ENCODE measurements at places on chromosomes 11 and 22.

- no peak for DNase-seq
Measured at GRCh38 chr11:134888821-134889220, 476.8 kb upstream of the B3GAT1 start.

DNA sequence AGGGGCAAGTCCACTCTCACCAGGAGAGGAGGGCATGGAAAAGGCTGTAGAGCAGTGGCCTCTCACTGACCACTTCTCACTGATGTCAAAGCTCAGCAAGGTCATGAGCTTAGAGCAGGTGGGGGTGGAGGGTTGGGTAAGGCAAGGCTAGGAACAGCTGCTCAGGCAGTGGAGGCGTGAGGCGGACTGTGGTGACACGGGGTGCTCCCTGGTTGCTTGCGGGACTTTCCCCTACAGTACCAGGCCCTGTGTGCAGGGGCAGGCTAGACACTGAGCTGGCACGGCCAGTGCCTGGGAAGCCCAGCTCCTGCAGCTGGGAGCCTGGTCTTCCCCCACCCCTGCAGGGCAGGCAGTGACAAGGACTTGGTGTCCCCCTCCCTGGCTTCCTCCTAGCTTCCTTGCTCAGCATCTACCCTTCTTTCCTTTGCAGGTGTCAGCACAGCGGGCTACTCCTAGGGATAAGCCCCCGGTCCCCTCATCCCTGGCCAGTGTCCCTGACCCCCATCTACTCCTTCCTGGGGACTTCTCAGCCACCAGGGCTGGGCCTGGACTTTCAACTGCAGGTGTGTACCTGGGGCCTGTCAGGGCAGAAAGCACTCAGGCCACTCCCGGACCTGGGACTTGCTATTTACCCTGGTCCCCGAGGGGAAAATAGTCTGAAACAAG is 45.6 kb downstream of the PISD start:
- no peak for DNase-seq

DNA sequence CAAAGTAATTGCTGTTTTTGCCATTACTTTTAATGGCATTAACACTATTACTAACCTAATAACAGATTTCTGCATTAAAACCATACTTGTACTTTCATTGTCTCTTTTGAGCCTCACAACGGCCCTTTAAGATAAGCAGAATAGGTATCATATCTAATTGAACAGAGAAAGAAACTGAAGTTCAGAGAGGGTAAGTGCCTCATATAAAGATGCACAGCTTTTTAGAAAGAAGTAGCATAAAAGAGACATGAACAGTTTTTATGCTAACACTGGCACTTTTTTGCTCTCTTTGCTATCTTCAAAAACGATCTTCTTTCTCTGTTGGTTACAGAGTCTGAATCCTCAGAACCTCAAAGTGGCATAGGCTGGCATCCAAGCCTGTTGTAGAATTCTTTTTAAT is 102.9 kb upstream of the OR5AK2 start:
- no peak for DNase-seq

- DNase-seq = no peak
Measured at GRCh38 chr11:19512618-19513017, 200.0 kb upstream of the NAV2 start.

- DNase-seq = no peak
Measured at GRCh38 chr11:92830377-92831155, 138.9 kb upstream of the MTNR1B start.

GRCh38 chr11:45848654-45849081 is 1.4 kb downstream of the CRY2 start:
- no peak for DNase-seq

DNA sequence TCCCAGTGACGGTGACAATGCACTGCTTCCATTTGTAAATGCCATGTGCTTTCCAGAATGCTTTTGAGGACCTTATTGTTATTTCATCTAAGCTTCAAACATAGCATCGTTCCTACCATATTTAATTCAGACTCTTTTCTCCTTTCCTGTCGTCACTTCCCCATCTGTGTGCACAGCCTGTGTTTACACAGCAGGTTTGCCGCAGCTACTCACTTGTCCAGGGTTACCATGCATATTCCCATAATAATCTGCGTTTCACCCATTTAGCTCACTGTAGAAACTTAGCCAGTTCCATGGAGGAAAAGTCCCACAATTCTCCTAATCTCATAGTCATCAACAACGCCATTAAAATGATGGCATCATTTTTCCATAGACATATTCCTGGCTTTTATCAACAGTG is 48.0 kb downstream of the FLI1 start:
- no peak for DNase-seq

- DNase-seq = no peak
Measured at GRCh38 chr11:45091563-45092403, 54.7 kb upstream of the PRDM11 start.

GRCh38 chr11:18743900-18744514 is 18.0 kb upstream of the IGSF22 start:
- no peak for DNase-seq

DNA sequence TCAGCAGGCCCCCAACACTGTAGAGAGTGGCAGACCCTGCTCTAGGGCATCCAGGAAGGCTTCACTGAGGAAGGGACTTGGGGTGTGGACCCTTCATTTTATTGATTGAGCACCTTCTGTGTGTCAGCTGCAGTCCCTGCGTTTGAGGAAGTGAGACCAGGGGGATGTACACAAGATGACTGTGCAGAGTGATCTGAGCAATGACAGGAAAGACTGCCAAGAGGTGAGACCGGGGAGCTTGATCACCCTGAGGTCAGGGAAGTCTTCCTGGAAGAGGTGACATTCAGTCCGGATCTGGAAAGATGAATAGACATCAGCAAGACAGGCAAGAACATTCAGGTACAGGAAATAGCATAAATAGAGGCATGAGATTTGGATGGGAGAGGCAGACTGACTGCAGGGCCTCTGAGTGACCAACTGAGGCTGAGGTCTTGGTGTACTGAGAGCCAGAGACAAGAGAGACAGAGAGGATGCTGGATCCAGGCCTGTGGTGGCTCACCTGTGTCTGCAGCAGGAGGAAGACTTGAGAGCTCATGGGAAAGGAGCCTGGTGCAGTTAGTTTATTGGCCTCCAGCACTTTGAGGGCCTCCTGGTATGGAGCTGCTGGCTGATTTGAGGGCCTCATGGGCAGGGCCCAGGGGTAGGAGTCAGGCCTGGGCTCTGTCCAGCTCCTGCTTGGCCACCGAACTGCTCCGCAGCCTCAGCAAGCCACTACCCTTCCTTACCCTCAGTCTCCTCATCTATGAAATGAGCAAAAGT is 5.2 kb downstream of the DGAT2 start:
- DNase-seq = no peak

DNA sequence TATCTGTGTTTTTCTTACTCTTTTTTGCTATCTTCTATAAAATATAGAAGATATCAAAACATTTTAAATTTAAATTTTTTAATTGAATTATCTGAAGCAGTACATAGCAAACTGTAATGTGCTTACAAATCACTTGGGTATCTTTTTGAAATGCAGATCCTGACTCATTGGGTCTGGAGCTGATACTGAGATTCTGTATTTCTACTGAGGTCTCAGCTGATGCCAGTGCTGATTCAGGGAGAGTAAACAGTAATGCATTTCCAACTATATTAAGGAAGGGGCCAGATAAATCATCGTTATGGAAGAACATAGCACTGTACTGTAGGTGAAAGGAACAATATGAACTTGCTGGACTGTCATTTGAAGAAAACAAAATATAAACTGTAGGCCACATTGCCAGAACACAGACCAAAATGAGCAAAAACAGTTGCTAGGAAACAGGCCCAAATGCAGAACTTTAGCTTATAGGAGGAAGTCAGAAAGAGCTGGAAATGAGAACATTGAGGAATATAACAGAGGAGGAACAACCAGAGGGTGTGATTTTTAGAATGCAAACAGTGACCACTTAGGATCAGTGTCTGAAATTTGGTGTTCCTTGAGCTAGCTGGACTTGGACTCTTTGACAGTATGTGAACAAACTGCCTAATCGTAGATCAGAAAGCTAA is 3.3 kb downstream of the ARL14EP start:
- no peak for DNase-seq

DNA sequence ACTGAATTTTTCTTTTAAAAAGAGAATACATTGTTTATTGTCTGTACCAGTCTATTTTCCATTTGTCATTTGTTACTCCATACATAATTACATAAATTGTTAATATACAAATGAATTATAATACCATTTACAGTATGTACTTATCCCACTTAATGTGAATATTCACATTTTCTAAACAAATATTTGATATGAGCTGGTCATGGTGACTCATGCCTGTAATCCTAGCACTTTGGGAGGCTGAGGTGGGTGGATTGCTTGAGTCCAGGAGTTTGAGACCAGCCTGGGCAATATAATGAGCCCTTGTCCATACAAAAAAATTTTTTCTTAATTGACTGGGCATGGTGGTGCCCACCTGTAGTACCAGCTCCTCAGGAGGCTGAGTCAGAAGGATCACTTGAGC is 6.8 kb downstream of the SC5D start:
- no peak for DNase-seq

DNA sequence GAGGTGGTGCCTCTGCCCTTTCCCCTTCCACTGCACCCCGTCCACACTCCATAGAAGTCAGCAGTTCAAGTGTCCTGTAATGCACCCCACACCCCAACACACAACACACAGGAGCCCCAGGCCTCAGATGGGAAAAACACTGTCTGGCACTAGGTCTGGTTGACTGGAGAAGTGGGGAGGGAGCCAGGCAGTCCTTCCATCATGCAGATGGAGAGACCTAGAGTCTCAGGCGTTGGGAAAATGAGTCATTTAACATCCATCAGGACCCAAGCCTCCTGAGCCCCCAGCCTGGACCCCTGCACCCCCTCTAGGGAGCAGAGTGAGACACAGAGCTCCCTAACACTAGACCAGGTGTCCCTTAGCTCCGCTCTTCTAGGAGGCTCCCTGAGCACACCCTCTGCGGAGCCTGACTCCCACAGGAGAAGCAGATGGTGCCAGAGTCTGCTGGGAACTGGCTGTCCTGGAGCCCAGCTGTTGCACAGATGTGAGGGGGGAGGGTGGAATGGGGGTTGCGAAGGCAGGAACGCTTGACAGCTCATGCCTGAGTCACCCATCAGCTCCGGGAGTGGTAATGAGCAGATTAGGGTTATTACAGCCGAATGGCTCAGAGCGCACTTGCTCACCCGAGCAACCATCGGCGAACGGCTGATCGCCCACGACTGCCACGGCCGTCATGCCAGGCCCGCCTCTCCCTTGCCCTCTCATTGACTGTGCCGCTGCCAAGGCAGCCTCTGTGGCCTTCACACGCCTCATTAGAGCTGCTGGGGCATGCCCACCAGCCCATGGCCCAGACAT is 22.1 kb upstream of the SYT7 start:
- no peak for DNase-seq

- DNase-seq = no peak
Measured at GRCh38 chr22:42805998-42806830, 50.9 kb downstream of the ARFGAP3 start.

DNA sequence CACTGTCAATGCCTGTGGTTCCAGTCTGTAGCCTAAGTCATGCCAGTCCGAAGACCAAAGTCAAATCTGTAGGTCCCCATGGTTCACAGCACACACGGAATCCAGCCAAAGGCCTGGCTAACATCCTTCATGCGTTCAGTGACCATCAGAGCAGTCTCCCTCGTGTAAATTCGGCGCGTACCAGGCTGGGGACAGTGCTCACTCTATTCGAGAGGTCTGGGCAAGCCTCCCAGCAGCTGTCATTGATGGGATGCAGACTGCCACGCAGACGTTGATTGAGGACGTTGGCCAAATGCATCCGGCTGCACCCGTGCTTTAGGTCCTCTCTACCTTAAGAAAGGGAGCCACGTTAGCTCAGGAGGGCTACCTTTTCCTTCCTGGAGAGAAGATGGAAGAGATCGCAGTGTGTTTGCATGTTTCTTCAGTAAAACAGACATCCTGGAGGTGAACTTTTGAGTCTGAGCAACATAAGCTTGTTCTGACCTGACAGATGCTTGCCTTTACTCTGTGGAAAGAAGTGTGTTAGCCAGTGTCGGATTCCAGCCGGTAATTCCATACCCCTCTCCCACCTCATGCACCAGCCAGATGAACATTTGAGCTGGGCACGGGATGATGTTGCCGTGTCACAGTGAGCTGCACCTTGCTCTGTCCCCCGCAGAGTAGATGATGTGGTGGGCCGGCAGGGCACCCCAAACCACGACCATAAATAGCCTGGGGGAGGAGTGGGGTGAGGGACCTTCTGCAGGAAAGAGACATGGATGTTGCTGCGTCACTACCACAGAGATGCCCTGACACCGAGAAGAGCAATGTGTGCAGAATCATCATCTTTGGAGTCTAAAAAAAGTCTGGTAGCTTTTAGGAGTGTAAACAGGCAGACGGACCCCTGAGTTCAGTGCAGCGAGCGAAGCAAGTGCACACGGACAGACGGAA is 12.2 kb downstream of the CTTN start:
- no peak for DNase-seq

GRCh38 chr11:8354622-8355415 is 91.1 kb upstream of the LMO1 start:
- no peak for DNase-seq

DNA sequence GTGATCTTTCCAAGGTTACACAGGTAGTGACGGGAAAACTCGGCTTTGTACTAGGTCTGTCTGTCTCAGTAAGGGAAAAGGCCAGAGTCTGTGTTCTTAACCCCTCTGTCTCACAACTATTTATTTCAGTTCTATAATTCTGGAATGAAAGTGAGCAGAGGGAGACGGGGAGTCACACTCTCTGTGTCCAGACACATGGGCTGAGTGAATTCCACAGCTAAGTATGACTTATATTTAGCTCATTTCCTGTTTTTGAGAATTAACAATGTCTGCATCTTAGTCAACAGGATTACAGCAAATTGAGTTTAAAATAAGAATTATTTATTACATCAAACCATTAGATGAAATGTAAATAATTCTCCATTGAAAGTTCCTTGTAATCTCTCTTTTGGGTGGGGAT is 62.5 kb upstream of the OR4B1 start:
- no peak for DNase-seq

Measured in activated naive CD4-positive, alpha-beta T cell (primary cell).